H4 (cell line): ENCODE measurements at places on chromosomes 4 and X. TPM values are rescaled to one million over a fixed set of nuclear protein-coding genes. Genes with fewer than 3 reads are reported as not detected.

GRCh38 chr4:159594576-159594975 lies 491.7 kb downstream of the RAPGEF2 start:
- DNase-seq, result no peak

DNA sequence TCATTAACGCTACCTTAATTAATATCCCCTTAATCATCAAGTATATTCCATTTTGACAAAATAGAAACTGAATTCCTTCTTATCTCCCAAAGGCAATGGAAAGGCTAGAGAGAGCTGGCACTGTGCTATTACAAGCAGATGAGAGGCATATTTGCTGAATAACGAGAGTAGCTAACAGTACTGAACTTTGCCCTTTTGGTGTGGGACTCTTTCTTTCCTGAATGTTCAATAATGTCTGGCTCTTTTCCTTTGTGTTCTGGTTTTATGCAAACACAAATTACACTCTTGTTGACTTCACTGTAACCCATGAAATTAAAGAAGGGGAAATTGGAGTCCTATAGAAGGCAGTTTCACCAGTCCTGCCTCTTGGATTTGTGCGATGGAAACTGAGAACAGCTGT lies 63.5 kb downstream of the SHROOM3 start:
- no peak for DNase-seq

DNA sequence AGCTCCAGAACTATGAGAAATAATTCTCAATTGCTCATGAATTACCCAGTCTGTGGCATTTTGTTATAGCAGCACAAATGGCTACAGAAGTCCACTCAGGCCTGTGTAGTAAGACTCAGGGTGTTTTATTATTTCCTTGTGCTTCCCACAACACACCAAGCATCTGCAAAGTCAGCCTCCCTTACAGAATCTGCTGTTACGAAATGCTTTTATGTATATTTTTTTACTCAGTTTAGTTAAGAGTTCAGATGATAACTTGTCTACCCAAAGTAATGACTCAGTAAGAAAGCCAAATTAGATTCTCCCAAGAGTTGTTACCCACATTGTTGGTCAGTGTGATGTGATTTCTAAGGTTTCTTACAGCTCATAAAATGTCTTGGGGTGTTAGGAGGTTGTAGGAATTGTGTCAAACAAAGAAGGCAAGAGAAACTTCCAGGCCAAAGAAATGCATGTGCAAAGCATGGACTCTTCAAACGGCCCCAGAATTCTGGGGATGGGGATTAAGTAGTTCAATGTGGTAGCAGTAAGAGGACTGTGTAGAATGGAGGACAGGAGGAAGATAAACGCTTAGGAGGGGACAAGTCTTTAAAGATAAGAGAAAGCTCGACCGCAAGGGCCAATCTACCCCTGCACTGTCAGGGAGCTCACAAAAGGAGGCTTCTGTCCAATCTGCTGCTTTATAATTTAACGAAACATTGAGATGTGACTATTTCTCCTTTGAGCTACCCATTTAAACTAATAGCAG lies 35.4 kb upstream of the TMEM184C start:
- DNase-seq, result no peak

The VBP1 gene
- total RNA-seq, result 126 and 140 TPM in 2 replicates

The CCDC160 gene
- total RNA-seq, result 0.15 and 0.27 TPM in 2 replicates

- DNase-seq, result no peak
Measured at GRCh38 chr4:94567811-94568210, 116.1 kb downstream of the PDLIM5 start.

The GABRE gene
- 7.8 and 16.9 TPM in 2 replicates for total RNA-seq

The RBPJ gene
- total RNA-seq, result 43.2 and 64.8 TPM in 2 replicates

- DNase-seq, result no peak
Measured at GRCh38 chr4:53366301-53366716, 448 bp upstream of the SCFD2 start.

GRCh38 chrX:107707866-107708265 lies 67.7 kb downstream of the TSC22D3 start:
- no peak for DNase-seq

DNA sequence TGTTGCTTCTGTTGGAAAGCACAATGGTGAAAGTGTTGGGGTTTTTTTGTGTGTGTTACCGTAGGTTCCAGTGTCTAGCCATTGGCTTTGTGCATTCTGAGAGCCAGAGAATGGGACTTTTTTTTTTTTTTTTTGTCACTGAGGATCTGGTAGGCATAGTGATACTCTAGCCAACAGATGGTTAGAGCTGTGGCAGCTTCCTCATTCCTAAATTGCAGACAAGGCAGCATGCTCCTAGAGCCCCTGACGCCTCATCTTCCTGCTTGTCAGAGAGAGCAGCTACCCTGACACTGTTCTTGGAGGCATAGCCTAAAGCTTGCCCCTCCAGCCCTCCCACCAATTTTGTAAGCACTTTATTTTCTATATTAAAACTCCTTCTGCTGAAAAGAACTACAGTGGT lies 27.0 kb downstream of the ARHGEF9 start:
- DNase-seq, result no peak

GRCh38 chr4:38995660-38996005 lies 36.6 kb downstream of the TMEM156 start:
- DNase-seq, result no peak

- DNase-seq, result no peak
Measured at GRCh38 chrX:41522081-41522480, 74.9 kb downstream of the NYX start.

DNA sequence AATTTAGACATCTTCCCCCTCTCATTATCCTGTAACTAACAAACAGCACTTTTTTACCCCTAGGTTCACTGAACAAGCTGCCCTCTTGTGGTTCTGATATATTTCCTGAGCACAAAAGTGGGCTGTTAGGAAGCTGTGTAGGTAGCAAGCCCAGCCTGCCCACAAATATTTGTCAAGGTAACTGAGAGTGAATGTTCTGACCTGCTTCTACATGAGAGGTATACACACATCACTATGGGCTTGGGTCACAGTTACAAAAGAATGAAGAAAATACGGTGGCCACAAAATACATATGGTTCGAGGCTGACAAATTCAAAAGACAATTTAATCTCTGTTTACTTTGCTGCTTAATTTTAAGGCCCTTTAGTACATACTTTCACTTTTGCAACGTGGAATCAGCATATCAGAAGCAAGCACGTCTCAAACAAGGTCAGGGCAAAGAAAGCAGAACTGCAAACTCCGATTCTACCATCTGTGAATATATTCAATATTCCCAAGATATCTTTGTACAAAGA lies 78.7 kb downstream of the RBM47 start:
- peak; percentile 64 for DNase-seq

GRCh38 chrX:140794642-140795041 lies 85.1 kb downstream of the LINC00632 start:
- DNase-seq, result no peak

The EDNRA gene
- not detected in 2 replicates for total RNA-seq

The ANK2 gene
- total RNA-seq, result 12.1 and 13.6 TPM in 2 replicates

GRCh38 chr4:152087335-152087734 lies 326.5 kb upstream of the GATB start:
- DNase-seq, result no peak

GRCh38 chr4:140343303-140343702 lies 30.1 kb upstream of the SCOC start:
- DNase-seq, result no peak

The MAGEC1 gene
- 6.7 and 7.4 TPM in 2 replicates for total RNA-seq

DNA sequence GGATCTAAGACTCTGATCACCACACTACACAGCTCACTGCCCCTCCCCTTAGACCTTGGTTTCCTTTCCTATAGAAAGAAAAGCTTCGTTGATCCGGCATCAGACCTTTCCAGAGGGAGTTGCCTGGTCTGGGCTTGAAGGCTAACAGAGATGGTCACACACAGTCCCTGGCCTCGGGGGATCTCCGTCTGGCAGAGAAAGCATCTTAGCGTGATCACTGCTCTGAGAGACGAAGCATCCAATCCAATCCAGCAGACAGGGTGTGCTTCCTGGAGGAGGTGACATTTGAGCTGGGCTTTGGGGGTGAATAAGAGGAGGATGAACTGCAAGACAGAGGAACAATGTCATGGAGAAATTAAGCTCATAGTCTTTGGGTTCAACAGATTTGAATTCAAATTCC lies 49.5 kb downstream of the HTRA3 start:
- no peak for DNase-seq

DNA sequence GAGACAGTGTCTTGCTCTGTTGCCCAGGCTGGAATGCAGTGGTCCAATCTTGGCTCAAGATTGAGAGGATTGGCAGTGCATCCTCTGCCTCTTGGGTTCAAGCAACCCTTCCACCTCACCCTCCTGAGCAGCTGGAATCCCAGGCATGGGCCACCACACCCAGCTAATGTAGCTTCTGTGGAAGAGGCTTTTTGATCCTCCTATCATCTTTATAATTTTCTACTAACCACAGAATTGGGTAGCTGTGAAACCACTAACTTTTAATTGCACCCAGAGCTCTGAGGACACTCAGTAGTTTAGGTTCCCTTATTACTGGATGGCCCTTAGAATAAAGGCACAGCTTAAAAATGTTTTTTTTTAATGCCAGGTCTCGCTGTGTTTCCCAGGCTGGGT lies 8.9 kb upstream of the AGA start:
- no peak for DNase-seq

DNA sequence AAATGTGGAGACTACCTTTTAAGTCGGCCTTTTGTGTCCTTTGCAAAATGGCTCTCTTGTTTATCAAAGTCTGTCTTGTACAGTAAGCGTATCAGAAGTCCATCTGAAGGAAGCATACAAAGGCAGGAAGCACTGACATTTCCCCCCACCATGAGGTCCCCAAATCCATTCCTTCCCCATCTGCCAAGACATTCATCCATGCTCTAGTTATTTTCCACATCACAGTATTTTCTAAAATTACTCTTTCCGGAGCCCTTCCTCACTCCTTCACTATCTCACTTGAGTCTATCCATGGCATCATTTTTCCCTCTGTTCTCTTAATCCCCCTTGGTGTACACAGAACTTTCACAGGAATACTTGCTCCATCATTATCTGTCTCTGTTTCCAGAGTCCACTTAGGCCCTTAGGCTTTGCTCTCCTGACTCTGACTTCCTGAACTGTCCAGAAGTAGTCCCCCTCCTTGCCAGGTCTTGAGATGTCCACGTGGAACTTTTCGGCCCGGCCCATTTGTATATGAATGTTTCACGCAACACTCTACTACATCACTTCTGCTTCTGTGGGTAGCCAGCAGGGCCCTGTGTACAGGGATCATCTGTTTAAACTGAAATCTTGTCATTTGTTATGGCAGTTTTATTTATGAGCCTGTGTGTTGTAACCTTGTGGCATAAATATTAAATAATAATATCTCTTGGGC lies 2.1 kb downstream of the SEL1L3 start:
- peak; percentile 83 for DNase-seq

The AKAP14 gene
- not detected in 2 replicates for total RNA-seq

The TAF7L gene
- total RNA-seq, result not detected in 2 replicates

The DCAF4L1 gene
- total RNA-seq, result 0.14 TPM in 1 of 2 replicates, not detected in the other

DNA sequence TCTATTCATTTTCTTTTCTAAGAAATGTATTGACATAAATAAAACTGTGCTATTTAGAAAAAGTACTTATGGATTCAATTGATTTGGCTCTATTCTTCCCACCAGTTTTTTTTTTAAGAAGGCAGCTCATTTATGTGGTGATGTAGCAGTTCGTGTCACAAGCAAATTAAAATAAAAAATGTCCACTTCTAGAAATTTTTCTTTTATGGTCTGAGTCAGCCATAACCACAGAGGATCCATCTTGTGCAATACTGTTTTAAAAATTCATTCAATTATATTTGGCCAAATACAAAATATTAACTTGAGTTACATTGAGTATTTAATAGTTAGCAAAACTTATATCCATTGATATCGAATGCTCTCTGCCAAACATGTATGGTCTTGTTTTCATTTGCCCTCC lies 207.9 kb upstream of the FAT1 start:
- DNase-seq, result no peak

The USP26 gene
- not detected in 2 replicates for total RNA-seq

DNA sequence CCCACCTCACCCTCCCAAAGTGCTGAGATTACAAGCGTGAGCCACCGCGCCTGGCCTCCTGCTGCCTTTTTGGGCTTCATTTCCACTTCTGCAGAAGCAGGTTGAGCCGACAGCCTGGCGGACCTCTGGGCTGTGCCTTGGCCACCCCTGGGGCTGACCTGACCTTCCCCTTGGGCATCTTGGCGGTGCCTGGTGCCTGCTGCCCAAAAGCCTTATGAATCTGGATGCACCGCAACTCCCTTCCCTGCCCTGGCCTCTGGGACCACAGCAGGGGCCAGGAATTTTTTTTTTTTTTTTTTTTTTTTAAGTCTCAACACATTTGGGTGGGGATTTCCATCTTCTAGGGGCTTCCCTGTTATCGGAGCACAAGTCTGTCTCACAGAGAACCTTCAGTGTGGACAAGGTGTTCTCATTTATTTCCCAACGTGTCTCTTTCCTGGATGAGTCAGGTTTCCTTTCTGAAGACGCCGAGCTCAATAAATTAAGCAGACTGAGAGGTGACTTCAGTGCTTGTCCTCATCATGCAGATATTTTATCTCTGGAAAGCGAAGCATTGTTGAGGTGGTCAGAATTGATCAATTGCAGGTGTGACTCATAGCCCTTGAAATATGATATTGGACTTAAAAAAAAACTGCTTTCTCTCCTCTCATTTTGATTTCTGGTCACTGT lies 79.7 kb downstream of the SHROOM2 start:
- no peak for DNase-seq

DNA sequence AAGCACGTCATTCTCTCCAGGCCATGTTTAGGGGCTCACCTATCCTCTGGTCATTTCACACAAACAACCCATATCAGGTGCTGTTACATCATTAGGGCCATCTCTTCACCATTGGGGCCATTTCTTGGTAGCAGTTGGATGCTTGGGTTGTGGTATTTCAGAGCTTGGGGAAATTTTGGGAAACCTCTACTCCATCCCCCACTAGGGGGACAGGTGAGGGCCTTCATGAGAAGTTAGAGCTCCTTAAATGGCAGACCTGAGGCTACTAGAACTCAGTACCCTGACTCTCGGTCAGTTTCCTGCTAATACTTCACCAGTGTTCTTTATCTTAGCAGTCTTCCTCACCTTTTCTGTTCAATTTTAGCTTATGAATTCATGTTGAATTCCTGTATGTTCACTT lies 50.2 kb downstream of the ZNF827 start:
- DNase-seq, result no peak

DNA sequence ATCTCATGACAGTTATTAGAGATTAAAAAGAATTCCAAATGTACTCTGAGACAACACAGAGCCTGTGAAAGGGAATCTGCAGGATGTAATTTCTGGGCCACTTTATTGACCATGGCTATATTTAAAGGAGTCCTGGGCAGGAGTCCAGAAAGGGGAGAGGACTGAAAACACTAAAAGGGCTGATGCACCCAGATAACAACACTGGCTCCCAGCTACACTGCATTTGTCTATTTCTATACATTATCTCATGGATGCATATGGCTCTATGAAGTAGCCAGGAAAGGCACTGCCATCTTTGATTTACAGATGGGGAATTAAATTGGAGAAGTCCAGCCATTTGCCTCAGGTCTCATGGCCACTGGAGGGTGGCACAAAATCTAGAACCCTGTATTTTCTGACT lies 56.0 kb downstream of the MED28 start:
- no peak for DNase-seq
